ENCODE measurements at places on chromosomes 4 and X. TPM values are rescaled to one million over a fixed set of nuclear protein-coding genes. Genes with fewer than 3 reads are reported as not detected.

The RAB28 gene
- total RNA-seq = 17.4 TPM

The MPP1 gene
- 14.7 TPM for total RNA-seq

The BOD1L1 gene
- 32.4 TPM for total RNA-seq

The SASH3 gene
- 0.57 TPM for total RNA-seq

The EDNRA gene
- 2.5 TPM for total RNA-seq

The ARSD gene
- 6.0 TPM for total RNA-seq

The SPANXA2 gene
- not detected for total RNA-seq

The F8A1 gene
- 30.2 TPM for total RNA-seq

The PDE6B gene
- total RNA-seq = 13.0 TPM

The FATE1 gene
- total RNA-seq = not detected

The SYN1 gene
- 7.1 TPM for total RNA-seq

The TSR2 gene
- 43.4 TPM for total RNA-seq

The SLC9A6 gene
- total RNA-seq = 8.2 TPM

The XPNPEP2 gene
- total RNA-seq = 0.07 TPM

The RBM41 gene
- total RNA-seq = 24.6 TPM

The NUDT11 gene
- 24.3 TPM for total RNA-seq

DNA sequence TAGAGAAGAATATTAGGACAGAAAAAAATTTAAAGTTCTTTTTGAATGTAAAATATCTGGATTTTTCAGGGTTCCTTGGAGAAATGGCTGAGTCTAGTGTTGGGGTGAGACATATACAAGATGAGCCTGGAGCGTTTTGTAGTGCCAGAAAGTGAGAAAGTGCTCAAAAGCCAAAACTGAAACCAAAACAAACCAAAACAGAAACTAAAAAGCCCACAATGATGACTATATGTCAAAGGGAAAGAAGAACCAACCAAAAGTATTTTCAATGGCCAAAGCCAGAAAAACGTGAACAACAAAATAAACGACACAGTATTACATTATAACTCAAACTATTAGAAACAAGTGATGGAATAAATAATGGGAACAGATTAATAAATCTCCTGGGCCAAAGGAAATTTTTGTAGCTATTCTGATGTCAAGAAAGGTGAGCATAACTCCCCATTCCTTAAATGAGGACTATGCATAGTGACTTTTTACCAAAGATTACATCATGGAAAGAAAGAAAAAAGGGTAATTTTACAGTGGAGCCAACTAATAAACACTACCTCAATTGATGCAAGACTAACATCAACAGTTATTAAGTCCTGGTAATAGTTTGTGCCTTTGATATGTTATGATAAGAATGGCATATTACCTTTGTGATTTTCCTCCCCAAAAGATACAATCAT, 1137.6 kb downstream of the C4orf33 start:
- DNase-seq = no peak

GRCh38 chrX:83845397-83845796, 15.5 kb upstream of the CYLC1 start:
- no peak for DNase-seq

GRCh38 chrX:42530027-42530426, 247.9 kb downstream of the PPP1R2C start:
- no peak for DNase-seq

GRCh38 chrX:139202742-139203420, 327.7 kb upstream of the F9 start:
- peak; percentile 22 for DNase-seq

- DNase-seq = no peak
Measured at GRCh38 chr4:46793036-46793435, 116.0 kb downstream of the COX7B2 start.

- no peak for DNase-seq
Measured at GRCh38 chr4:11338956-11339782, 89.5 kb downstream of the HS3ST1 start.

- no peak for DNase-seq
Measured at GRCh38 chr4:1168191-1169101, 3.9 kb downstream of the SPON2 start.

- DNase-seq = no peak
Measured at GRCh38 chrX:132090403-132091159, 37.2 kb downstream of the FRMD7 start.

- no peak for DNase-seq
Measured at GRCh38 chr4:93319041-93319440, 509.5 kb upstream of the ATOH1 start.

GRCh38 chr4:159248384-159249178, 145.7 kb downstream of the RAPGEF2 start:
- no peak for DNase-seq

DNA sequence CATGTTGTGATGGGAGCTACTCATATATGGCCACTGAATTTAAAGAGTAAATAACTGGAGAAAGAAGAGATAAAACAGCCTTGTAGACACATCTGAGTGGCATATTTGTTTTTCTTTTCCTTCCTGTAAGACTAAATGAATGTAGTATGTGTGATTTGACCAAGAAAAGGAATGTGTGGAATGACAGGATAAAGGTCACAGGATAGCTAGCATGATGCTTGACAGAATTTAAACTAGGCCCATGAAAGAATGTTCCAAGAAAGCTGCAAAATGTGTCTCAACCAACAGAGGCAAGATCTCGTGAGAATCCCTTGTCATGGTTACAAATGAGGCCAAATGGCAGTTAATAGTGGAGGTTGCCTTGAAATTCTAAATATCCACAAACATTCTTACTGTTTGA, 137.0 kb downstream of the KCNIP4 start:
- no peak for DNase-seq

DNA sequence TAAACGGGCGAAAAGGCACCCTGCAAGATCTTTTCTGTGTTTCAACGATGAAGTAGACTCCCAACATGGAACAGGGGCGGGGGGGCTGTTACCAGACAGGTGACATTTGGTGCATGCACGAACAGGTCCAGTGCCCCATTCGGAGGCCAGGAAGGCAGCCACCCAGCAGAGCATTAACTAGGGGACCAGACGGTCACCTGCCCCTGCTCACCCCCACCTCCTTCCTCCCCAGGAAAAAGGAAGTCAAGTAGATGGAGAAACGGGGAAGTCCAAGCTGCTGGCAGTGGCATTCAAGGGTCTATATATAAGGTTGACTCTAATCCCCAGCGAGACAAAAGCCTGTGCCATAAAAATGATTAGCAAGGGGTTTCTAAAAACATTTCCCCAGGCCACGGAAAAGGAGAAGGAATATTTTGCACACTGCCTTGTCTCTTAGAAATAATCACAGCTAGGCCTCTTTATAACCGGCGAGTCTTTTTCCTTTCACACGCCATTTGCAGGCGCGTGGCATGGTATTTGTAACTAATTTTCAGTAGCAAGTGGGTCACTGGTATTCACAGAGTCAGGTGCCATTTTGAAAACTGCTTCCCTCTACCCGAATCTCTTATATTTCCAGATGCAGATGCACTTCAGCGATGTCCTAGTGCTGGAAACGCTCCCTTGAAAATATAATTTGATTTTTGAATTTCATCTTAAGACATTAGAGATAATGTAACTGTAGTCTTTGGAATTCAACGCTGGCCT, 1.2 kb upstream of the TMSB4X start:
- no peak for DNase-seq

GRCh38 chr4:23934223-23934622, 44.4 kb upstream of the PPARGC1A start:
- peak; percentile 44 for DNase-seq

DNA sequence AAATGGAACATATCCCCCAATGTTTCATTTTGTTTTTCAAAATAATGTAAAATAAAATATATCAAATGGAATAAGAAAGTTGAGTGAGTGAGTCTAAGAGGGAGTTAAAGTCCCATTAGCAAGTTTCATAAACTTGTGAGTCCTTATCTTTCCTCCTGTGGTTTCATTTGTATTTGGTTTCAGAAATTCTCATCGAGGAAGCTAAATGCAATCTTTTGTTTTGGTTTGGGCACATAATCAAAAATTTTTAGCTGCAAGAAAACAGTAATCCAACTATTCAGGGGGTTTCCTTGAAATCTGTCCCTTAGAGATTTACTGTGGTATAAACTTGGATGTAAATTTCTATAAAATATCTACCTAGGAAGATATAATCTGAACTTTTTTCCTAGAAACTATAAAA, 124.2 kb downstream of the CAMK2D start:
- DNase-seq = no peak

- DNase-seq = no peak
Measured at GRCh38 chr4:173934201-173934600, 349.3 kb downstream of the FBXO8 start.

- no peak for DNase-seq
Measured at GRCh38 chr4:145341381-145341780, 140.3 kb upstream of the SMAD1 start.

- DNase-seq = no peak
Measured at GRCh38 chr4:141210168-141210567, 10.5 kb upstream of the ZNF330 start.

- DNase-seq = no peak
Measured at GRCh38 chr4:99617374-99617773, 40.3 kb downstream of the C4orf54 start.

- DNase-seq = no peak
Measured at GRCh38 chr4:57065730-57066482, 44.3 kb downstream of the IGFBP7 start.

DNA sequence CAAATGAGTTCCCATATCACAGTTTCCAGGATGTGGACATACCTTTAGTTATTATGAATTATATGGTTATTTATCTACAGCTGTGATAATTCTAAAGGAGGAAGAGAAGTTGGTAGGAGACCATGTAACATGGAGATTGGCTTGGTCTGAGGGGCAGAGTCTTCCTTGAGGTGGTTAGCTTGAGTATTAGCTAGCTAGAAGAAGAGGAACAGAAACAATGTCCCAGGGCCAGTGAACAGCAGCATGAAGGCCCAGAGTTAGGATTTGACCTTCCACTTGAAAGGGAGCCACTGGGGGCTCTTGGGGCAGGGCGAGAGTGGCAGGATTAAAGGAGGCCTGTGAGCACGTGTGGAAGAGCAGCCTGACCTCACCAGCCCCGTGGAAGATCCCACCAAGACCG, 5.6 kb upstream of the JAKMIP1 start:
- DNase-seq = no peak

DNA sequence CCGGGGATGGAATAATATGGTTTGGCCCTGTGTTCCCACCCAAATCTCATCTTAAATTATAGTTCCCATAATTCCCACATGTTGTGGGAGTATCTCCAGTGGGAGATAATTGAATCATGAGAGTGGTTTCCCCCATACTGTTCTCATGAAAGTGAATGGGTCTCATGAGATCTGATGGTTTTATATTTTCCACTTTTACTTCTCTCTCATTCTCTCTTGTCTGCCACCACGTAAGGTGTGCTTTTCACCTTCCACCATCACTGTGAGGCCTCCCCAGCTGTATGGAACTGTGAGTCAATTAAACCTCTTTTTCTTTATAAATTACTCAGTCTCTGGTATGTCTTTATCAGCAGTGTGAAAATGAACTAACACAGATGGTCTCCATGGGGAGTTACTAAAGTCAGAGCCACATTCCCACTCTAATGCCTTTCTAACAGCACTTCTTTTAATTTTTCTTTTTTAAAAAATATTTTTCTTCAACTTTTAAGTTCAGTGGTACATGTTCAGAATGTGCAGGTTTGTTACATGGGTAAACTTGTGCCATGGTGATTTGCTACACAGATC, 306.6 kb downstream of the DTHD1 start:
- no peak for DNase-seq

- no peak for DNase-seq
Measured at GRCh38 chrX:130999360-130999759, 58.8 kb upstream of the ARHGAP36 start.

- no peak for DNase-seq
Measured at GRCh38 chr4:165385126-165385525, 6.3 kb downstream of the CPE start.

GRCh38 chr4:25110527-25111329, 49.5 kb downstream of the SEPSECS start:
- DNase-seq = no peak

DNA sequence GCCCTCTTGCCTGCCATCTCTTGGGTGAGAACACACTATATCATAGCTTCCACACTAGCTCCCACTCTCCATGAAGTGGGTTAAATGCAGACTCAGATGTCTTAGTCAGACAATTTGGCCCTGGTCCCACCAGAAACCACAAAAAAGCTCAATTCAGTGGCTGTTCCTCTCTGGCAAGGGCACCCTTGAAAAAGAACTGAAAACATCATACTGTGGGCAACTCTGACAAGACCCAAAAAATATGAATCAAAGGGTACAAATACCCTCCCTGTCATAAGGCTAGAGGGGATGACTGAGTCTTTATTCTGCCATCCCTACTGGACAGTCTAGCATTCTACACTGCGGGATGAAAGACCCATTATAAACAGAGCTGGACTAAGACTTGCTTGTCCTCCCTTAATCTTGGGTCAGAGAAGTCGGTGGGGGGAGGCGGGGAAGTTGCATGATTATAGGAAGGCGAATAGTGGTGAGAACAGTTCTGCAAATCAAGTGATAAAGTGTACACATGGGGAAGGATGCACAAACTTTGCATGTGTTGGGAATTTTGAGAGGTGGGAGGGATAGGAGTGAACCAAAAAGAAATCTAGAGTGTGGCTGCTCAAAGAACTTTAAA, 172.1 kb downstream of the OPHN1 start:
- DNase-seq = no peak

DNA sequence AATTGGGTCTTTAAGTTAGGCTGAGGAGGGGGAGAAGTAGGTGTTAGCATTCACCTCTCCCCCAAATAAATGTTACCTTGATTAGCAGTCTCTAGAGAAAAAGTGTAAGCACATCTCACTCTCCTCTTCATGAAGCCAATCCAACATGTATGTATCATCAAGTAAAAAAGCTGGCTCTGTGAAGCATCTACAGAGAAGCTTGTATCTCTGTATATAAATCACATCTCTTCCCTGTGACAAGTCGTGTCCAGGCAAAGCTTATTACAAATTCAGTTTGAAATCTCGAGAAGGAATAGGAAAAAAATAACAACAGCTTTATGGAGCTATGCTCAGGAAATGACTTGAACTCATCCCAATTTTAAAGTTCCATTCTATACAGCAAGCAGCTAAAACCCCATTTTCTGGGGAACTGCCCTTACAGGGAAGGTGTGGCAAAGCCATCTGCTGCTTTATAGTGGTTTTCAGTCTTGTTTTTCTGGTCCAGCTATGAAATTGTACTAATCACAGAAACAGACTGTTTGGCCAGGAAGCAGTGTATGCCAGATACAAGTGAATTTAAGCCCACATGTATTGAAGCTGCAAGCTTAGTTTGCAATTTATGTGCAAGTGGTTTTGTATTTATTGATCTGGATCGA, 313.3 kb upstream of the NOCT start:
- DNase-seq = no peak

DNA sequence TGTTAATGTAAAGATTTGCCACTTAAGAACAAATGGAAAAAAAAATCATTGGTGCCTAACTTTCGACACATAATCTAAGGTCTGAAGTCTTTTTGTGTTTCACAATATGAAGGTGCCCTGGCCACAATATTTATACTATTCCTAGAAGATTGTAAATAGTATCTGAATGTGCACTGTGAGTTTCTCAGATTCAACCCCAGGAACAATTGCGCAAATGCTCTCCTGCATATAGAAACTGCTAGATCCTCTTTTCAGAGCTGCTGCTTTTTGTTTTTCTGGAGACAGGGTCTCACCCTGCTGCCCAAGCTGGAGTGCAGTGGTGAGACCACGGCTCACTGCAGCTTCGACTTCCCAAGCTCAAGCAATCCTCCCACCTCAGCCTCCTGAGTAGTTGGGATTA, 480.1 kb upstream of the FTHL17 start:
- no peak for DNase-seq

GRCh38 chrX:15854712-15855567, at the start of gene AP1S2:
TSS of gene AP1S2 (minus strand) at chrX:15854813. CDS start at chrX:15852524, 2,289 bp downstream.
- DNase-seq = peak; percentile 87
